Ammon's horn (tissue), 1 donor: ENCODE measurements at places on chromosomes 5 and 9.
A peak's percentile ranks its signal among the peaks of the same experiment; 100 is the strongest.

DNA sequence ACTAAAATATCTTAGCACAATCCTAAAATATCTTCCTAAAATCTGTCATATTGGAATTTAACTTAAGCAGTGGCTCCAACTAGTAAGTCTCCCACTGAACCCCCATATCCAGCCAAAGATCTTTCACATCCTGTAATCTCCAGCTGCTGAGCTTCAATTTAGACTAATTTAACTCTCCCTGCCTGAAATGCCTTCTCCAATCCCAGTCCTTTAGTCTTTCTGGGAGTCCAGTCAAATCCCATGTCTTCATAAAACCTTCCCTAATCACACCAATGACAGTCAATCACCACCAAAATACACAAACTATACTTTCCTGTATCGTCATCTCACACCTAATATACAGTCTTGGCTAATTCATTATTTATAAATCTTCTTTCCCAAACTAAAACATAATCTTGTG, 607 bp upstream of the KLHL3 start:
- DNase-seq = no peak

DNA sequence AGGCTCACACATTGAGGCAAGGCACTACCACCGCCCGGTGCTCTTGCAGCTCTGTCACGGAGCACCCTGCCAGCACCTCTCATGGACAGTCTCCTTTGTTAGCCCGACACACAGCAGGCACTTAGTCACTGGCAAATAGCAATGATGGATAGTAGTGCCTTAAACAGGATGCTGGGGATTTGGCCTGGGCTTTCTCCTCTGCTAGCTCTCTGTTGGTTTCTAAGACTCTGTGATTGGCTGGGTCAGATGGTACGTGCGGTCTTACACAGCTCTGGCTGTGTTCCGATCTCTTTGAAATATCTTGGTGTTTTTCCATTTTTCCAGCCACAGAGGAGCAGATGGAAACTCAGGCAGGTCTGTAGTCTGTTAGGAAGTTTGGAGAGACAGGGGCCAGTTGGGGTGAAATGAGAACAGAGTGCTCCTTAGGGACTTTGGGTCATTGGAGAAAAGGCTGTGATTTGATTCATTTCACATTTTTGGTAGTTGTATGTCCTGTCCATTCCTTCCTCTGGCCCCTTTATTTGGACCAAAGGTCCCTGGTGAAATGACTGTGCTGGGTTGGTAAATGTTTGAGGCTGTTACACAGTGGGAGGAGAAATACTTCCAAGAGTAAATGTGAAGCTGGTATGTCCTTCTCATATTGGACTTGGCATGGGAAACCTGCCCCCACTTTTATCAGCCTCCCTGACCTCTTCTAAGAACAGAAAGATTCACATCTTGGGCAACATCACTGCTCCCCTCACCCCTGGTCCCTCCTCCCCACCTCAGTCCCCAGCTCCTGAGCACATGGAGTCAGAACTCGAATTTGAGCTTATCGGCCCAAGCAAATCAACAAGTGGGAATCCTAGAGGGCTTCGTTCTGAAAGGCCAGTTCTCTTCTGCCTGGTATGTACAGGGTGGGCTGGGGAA, 3.4 kb downstream of the SMIM3 start:
- no peak for DNase-seq

- DNase-seq = no peak
Measured at GRCh38 chr5:57339521-57339920, 143.1 kb downstream of the ACTBL2 start.

GRCh38 chr5:16383544-16384052, 82.0 kb downstream of the ZNF622 start:
- no peak for DNase-seq

DNA sequence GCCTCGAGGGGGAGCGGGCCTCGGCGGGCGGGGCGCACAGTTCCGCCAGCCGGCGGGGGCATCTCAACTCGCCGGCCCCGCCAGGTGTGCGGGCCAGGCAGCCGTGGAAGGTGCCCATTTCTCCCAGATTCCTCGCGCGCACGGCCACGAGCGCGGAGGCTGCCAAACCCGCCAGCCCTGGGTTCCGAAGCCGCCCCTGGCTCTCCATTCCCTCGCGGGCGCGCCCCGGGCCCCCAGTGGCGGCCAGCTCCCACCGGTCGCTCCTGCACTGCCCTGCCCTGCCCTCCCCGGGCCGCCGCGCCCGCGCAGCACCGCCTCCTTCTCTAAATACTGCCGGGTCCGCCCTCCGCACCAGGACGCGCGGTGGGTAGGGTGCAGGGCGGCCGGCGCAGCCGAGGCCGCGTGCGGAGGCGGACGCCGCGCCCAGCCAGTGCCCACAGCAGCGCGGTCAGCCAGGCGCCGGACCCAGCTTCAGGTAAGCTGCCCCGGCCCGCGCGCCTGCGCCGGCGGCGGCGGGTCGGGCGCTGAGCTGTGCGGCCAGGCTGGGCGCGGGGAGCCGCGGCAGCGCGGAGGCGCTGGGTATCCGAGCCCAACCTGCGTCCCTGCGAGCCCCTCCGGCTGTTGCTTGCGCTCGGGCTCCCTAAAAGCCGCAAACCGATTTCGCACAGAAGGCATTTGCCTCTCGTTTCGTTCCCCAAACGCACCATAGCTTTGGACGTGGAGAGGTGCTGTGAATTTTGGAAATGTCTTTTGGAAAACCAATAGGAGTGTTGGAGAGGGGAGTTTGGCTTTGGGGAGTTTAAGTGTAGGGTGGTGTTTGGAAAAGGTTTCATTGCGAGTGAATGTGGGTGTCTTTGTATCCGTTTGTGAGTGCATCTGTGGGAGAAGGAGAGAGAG, at the start of gene TMEM171:
TMEM171 (plus strand) TSS at position 354 of the 897 bp plus-strand sequence. CDS start 2,799 bp downstream, outside the sequence.
- DNase-seq = no peak

GRCh38 chr9:79639354-79639753, 67.6 kb downstream of the TLE4 start:
- no peak for DNase-seq

GRCh38 chr9:87336407-87336806, 161.3 kb upstream of the DAPK1 start:
- DNase-seq = no peak

DNA sequence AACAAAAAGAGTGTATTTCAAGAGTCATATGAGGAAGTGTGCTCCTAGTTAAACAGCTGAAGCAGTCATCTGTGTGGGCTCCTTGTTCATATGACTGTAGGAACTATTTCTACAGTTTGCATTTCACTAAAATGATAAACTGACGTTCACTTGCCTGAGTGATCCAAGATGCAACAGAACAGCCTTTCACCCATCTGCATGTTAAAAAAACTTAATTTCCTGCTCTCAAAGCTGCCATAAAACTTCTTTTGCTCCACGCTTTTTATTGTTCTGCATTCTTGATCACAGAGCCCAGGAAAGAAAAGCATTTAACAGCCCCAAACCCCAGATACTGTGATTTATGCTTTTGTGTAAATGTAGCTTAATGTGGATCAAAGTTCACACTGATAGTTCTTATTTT, 43.9 kb downstream of the ZNF608 start:
- DNase-seq = peak; percentile 41

DNA sequence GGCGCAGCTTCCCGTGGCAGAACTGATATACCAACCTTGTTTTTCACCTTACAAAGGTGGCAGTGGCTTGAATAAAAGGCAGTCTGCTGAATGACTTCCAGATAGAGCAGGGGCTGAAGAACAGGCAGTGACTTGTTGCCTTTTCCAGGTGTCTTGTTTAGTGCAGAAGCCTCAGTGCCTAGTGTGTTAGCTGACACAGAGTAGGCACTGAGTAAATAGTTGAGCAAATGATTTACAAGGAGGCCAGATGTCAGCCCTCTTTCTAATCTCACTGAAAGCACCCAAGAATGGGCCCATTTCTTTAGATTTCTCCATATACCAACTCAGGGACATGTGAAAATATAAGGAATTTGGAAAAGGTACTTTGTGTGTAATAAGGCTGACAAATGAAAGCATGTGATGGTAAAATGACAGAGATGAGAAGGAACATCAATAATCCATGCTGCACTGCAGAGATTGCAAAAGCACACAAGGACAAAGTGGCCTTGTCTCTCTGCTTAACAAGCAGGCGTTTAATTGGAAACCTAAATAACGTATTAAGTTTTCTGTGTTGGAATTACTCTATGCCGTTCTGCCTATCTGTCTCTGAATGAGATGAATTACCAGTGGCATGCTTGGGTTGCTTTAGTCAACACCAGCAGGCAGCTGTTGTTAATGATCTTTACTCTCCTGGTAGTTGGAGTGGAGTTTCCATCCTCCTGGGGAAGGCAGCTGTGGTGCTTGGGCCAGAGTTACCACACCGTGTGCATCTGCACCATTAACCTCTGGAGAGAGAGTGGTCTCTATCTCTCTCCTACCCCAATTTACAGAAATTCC, 360.1 kb upstream of the C9orf72 start:
- DNase-seq = no peak

- no peak for DNase-seq
Measured at GRCh38 chr5:158589939-158590338, 509.8 kb downstream of the EBF1 start.

DNA sequence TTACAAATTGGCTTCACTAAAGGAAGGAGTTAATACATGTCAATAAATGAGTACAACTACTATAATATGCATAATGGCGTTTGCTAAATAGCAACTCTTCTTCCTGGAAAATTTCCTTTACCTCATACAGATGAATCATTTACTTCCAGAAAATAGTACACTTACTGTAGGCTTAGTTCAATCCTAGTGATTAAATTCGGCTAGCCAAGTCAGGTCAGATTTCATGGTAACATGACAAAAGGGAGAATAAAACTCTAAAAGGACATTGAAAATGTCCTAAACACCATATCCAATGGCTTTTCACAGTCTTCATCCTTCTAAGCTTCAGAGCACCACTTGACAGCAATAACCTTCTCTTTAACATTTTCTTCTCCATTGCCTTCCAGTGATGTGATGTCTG, 42.1 kb upstream of the ZFAND5 start:
- no peak for DNase-seq

GRCh38 chr5:57503433-57503832, 20.8 kb upstream of the ACTBL2 start:
- DNase-seq = no peak

DNA sequence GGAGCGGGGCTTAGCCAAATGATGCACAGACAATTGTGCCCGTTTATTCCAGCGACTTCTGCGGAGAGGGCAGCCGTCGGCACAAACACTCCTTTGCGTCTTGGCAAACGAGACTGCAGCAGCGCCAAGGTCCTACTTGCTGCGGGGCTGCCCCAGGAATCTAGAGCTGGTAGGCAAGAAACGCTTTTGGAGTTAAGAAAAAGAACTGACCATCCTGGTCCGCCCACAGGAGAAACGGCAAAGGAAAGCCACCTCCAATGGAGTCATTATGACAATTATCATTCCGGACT, 2.3 kb downstream of the RXFP3 start:
- no peak for DNase-seq

DNA sequence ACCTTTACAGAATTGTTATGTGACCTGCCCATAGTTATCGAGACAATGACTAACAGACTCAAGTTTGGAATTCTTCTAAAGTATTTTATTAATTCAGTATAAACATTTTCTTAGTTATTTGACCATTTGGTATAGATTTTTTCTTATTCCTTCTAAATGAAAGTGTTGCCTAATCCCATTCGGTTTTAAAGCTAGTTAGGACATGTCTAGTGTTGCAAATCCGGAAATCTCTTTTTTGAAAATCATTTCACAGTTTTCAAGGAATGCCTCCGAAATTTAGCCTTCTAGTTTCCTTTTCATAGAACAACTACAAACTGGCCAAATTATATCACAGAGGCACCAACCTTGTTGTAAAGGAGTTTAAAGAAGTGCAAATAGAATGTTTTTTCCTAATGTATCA, 171.8 kb downstream of the XRCC4 start:
- DNase-seq = no peak

GRCh38 chr5:173689737-173690360, 73.4 kb upstream of the BOD1 start:
- no peak for DNase-seq

- DNase-seq = peak; percentile 5
Measured at GRCh38 chr5:155260798-155261197, 247.2 kb downstream of the KIF4B start.

DNA sequence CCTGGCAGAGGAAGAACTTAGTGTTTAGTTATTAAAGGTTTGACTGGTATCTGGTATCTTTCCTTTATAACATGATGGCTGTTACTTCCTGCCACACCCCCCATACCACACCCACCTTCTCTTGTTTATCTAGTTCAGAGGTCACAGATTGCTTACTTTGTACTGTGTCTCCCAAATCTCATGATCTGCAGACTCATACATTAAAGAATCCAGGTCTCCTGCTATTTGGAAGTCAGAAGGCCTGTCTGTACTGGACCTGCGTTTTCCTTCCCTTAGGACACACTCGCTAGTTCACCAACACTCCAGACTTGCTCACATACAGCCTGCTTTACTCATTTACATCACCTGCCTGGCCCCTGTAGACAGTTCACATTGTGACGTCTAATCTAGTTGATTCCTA, 39.3 kb downstream of the NUDT12 start:
- DNase-seq = no peak
